Naive thymus-derived CD4-positive, alpha-beta T cell (primary cell): ENCODE measurements at places on chromosomes 12 and 14.
A peak's percentile ranks its signal among the peaks of the same experiment; 100 is the strongest.

DNA sequence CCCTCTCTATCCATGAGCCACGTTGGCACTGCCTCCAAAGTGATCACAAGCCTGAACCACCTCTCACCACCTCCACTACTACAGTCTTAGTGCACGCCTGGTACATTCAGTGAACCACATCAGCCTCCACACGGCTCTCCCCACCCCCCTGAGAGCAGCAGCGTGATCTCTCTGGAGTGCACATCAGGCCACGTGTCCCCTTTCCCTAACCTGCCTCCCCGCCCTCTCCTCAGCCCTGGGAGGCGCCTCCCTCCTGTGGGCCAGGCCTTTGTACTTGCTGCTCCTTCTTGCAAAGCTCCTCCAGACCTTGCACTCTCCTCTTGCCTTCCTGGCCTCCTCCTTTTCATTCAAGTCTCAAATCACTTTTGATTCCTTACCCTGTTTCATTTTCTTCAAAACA is 49.8 kb downstream of the SLC6A12 start:
- no peak for DNase-seq

GRCh38 chr14:53409289-53409688 is 256.2 kb upstream of the DDHD1 start:
- no peak for DNase-seq

GRCh38 chr14:32311294-32312009 is 17.6 kb upstream of the AKAP6 start:
- no peak for DNase-seq

DNA sequence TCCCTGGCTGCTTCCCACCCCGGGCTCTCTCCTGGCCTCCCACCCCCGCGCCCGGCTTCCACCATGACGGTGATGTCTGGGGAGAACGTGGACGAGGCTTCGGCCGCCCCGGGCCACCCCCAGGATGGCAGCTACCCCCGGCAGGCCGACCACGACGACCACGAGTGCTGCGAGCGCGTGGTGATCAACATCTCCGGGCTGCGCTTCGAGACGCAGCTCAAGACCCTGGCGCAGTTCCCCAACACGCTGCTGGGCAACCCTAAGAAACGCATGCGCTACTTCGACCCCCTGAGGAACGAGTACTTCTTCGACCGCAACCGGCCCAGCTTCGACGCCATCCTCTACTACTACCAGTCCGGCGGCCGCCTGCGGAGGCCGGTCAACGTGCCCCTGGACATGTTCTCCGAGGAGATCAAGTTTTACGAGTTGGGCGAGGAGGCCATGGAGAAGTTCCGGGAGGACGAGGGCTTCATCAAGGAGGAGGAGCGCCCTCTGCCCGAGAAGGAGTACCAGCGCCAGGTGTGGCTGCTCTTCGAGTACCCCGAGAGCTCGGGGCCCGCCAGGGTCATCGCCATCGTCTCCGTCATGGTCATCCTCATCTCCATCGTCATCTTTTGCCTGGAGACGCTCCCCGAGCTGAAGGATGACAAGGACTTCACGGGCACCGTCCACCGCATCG is 1.8 kb downstream of the KCNA1 start:
- no peak for DNase-seq

- DNase-seq, result no peak
These were observed 190.7 kb upstream of the PPFIA2 start for GRCh38 chr12:81949841-81950308.

GRCh38 chr12:46153268-46153872 is 115.5 kb downstream of the SLC38A1 start:
- DNase-seq, result no peak

GRCh38 chr12:30357766-30358490 is 337.7 kb downstream of the IPO8 start:
- no peak for DNase-seq

DNA sequence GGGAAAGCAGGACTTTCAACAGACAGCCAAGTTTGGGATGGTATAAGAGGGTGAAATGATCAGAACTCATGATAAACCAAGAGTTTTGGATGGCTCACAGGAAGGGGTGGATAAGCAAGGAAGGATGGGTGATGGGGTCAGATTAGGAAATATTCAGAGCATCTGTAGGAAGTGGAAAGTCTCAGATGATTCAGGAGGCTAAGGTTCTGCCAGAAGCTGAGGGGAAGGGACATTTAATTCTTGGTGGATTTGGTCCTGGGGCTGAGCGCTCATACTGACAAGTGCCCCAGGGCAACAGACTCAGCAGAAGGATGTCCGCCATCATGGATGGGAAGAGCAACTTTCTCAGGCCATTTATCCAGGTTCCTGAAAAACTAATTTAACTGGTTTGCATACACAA is 28.4 kb upstream of the BDKRB2 start:
- DNase-seq, result no peak

- no peak for DNase-seq
These were observed 537 bp downstream of the NFE2 start for GRCh38 chr12:54300225-54300731.

DNA sequence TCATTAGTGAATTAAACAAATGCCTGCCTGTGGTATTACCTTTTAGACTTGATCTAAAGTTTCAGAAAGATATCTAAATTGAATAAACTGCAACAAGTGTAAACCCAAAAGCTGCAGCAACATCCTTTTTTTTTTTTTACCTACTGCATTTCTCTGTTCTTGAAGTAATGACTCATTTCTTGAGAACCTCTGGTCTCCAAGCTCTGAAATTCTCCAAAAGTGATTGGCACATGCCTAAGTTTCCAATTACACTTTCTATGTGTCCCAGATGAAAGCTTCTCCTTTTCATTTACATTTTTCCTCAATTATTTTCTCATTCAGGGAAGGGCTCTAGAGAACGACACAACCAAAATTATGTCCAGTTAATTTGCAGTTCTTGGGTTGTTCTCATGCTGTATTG is 435.2 kb upstream of the DCN start:
- no peak for DNase-seq

- no peak for DNase-seq
These were observed 6.9 kb upstream of the DNM1L start for GRCh38 chr12:32671930-32672780.

DNA sequence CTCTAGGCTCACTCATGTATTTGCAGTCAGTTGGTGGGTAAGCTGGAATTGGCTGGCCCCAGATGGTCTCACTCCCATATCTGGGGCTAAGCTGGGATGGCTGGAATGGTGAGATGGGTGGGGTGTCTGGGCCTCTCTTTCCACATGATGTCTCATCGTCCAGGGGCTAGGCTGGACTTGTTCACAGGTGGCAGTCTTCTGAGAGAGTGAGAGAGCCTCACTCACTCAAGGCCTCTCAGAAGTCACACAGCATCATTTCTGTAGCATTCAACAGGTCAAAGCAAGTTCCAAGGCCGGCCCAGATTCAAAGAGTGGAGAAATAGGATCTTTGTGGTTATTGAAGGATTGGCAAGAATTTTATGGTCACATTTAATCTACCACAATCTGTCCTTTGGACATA is 102.7 kb downstream of the UNC79 start:
- DNase-seq, result no peak

DNA sequence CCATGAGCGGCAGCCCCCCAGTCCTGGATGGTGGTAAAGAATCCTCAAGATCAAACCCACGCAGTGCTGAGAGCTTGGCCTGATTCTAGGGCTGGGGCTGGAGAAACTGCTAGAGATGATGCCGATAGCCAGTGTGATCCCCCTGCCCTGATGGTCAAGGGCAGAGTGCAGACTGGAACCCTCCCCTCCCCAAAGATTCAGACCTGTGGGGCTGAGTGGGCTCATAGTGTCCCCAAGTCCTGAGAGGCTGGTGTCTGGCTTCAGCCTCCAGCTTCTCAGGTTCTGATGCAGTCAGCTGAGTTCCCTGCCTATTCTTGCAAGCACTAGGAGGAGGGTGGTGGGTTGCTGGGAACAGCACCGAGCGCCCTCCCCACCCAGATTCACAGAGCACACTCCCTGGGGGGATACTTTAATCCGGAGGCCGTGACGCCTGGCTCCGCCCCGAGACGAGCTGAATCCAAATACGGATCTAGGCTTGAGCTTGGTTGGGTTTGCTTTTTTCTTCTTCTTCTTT is 11.9 kb downstream of the RHOF start:
- DNase-seq, result no peak

- DNase-seq, result no peak
These were observed 99.2 kb upstream of the SCAF11 start for GRCh38 chr12:46089414-46090162.

DNA sequence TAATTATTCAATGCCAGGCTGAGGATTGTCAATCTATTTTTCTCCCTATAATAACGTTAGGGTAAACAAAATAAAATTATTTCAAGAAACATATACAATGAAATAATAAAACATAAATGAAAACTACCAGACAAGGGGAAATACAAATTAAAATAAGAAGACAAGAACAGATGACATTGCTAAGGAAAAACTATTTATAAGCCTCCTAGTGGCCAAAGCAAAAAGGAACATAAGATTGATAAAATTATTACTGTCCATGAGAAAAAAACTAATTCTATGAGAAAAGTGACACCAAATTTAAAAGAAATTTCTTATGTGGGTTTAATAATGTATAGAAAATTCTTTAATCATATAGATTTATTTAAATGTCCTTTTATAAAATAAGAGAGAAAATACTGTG is 294.7 kb downstream of the TTC6 start:
- DNase-seq, result no peak

- no peak for DNase-seq
These were observed 280.0 kb downstream of the ALG10 start for GRCh38 chr12:34302131-34302885.

DNA sequence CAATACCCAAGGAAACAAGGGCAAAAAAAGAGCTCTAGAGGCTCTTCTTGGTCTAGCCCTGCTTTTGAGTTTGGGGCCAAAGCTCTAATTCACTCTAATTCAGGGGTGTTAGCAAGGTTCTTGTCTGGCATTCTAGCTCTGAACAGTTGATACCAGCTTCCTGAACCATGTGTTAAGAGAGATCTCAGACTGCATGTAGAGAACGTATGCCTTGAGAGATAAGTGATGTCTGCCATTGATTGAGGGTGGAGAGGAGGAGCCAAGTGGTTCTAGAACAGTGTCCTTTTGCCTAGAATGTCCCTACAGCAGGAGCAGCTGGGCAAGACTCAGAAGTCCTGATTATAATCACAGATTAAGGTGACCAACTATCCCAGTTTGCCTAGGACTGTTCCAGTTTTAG is 18.2 kb upstream of the POC1B start:
- DNase-seq, result no peak

GRCh38 chr14:50344116-50344775 is 32.1 kb downstream of the DMAC2L start:
- no peak for DNase-seq

GRCh38 chr12:73161970-73162369 is 889.8 kb downstream of the TRHDE start:
- no peak for DNase-seq

DNA sequence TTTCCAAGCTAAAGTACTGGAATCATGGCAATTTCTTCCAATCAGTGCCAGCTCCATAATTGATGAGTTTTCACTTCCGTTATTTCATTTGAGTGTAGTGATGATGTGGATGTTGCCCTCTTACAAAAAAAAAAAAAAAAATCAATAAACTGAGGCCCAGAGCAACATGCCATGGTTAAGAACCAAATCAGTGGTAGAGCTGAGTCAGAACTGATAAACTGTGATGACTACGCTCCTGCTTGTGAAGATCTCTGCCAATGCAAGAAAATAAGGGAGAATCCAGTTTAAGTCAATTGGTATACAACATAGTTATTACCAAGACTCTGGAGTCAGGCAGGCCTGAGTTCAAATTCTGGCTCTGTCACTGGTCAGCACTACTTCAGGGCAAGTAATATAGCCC is 102.7 kb downstream of the GPR135 start:
- no peak for DNase-seq

- peak; percentile 52 for DNase-seq
These were observed 15.6 kb downstream of the SMUG1 start for GRCh38 chr12:54173066-54173726.

DNA sequence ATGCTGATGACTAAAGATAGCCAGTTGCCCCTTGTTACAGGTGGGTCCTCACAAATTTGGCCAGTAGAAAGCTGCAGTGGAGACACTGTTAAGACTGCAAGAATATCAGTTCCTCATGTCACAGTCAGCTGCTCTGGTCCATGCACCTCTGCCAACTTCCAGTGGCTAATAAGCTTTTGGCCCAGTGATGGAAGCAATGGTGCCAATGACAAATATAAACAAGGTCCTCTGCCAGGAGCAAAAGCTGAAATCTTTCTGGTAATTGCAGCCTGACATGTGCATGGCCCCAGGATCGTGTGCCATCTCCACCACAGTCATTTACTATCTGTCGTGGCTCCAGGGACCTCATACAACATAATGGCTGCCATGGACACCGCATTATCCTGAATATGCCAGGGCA is 85.4 kb upstream of the TMEM260 start:
- no peak for DNase-seq

GRCh38 chr12:66688846-66689439 is 10.1 kb upstream of the GRIP1 start:
- peak; percentile 39 for DNase-seq

- DNase-seq, result no peak
These were observed 224.3 kb downstream of the PELI2 start for GRCh38 chr14:56342494-56342942.

DNA sequence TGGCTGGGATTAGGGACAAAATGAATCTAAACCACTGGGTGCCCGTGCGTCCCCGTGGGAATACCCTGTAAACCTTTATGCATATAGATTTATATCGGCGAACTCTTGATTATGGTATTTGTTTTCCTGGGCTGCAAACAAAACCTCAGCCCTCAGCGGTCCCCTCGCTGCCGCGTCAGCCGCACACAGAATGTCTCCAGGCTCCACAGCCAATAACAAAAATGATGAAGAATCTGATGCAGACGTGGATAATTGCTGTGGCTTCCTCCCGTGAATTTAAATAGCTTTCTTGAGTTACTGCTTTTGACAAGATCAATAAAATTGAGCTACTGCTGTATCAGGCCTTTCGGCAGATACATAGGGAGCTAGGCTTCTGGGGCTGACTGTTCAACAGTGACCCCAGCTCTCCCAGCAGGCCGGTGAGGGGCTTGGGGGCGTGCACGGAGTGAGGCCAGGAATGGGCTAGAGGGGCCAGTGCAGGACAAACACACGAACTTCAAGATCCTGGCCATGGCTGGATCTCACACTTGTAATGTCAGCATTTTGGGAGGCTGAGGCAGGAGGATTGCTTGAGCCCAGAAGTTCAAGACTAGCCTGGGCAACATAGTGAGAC is 125.8 kb upstream of the NCOR2 start:
- DNase-seq, result no peak

GRCh38 chr12:105204916-105205315 is 31.1 kb downstream of the APPL2 start:
- peak; percentile 31 for DNase-seq
